CD4-positive, alpha-beta memory T cell (primary cell): ENCODE measurements at places on chromosomes 11 and 22.
A peak's percentile ranks its signal among the peaks of the same experiment; 100 is the strongest.

GRCh38 chr11:118046964-118047700 lies 29.7 kb upstream of the TMPRSS4 start:
- DNase-seq, result no peak

DNA sequence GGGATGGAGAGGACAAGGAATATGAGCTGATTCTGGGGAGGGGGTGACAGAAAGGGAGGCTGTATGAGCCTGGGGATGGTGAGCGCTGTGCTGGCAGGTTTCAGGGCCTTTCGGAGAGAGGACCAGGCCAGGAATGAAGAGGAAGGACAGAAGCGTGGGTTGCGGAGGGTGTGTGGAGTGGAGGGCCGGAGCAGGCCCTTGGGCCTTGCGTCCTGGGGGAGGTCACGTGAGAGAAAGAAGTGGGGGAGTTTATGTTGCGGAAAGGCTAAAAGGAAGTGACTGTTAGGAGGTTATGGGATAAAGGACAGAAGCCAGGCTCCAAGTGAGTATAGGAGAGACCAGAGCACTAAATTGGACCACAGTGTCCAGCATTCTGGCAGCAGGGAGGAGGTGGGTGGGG lies 17.5 kb downstream of the BCR start:
- no peak for DNase-seq

- no peak for DNase-seq
Measured at GRCh38 chr11:32511926-32512325, 71.7 kb upstream of the EIF3M start.

- no peak for DNase-seq
Measured at GRCh38 chr22:48803171-48803947, 1024.3 kb downstream of the BRD1 start.

DNA sequence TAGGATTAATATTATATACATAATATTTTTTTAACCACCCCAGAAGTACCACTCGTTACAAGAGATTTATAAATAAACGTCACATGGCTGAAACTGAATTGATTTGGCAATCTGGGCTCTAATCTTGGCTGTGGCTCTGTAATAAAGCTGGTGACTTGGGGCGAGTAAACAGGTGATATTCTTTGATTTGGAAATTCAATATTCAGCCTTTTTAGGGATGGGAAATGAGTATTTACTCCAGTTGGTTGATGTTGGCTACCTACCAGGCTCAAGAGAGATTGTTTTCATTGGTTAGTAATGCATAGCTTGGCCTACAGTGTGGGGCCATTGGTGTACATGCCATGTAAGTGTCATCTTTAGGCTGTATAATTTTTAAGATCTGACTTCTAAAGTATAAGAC lies 117.7 kb upstream of the SORL1-AS1 start:
- no peak for DNase-seq

- DNase-seq, result no peak
Measured at GRCh38 chr22:17841836-17842235, 67.6 kb upstream of the BID start.

GRCh38 chr11:41431784-41432183 lies 27.7 kb downstream of the LRRC4C start:
- no peak for DNase-seq

DNA sequence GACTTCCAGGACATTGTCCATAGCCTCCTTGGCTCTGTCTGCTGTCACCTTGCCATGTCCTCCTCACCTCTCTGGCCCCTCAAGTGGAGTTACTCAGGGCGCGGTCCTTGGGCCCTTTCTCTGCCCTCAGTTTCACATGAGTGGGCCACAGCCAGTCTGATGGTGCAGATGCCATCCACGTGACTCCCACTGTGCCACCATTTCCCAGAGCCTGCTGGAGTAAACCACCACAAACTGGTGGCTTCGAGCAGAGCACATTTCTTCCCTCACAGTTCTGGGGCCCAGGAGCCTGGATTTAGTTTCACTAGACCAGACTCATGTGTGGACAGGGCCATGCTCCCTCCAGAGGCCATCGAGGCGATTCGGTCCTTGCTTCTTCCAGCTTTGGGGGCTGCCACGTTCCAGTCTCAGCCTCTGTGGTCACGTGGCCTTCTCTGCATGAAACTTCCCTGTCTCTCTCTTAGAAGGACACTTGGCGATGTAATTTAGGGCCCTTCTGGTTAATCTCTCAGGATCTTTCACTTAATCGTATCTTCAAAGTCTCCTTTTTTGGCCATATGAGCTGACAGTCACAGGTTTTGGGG lies 14.6 kb downstream of the SMARCB1 start:
- no peak for DNase-seq

GRCh38 chr11:3840870-3841425 lies at the start of gene RHOG:
RHOG (minus strand) TSS chr11:3840959; CDS start chr11:3828138, 12,821 bp downstream.
- DNase-seq, result peak; percentile 58

DNA sequence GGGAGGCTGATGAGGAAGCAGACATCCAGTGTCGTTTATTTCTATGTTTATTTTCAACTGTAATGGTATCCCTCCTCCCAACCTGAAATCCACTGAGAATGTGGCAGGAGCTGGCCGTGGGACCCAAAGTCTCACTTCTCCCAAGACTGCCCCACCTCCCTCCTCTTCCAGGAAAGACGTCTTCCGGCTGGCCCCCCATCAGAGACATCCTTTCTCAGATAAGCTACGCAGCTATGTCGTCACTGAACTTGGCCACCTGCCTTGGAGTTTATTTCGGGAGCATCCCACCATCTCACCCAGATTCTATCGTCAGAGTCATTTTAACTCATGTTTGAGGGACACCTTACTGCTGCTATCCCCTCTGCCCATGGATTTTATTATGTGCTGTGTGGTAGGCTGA lies 13.9 kb downstream of the TMEM184B start:
- no peak for DNase-seq

DNA sequence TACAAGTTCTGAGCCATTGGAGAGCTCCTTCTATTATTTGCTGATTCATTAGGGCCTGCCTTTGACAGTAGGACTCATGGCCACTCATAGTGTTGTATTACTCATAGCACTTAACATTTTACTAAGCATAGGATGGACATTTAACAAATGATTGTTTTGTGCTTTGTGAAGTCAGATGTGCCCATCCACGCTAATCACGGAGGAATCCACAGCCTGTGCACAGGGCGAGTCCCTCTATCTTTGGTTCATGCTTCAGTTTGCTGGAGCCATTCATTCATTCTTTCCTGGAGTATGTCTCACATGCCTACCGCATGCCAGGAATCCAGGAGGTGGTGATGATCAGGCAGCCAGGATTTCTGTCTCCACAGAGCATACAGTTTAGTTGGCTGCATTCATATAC lies 254.1 kb downstream of the NTM start:
- no peak for DNase-seq

- DNase-seq, result no peak
Measured at GRCh38 chr22:25327018-25327755, 107.7 kb downstream of the CRYBB2 start.

DNA sequence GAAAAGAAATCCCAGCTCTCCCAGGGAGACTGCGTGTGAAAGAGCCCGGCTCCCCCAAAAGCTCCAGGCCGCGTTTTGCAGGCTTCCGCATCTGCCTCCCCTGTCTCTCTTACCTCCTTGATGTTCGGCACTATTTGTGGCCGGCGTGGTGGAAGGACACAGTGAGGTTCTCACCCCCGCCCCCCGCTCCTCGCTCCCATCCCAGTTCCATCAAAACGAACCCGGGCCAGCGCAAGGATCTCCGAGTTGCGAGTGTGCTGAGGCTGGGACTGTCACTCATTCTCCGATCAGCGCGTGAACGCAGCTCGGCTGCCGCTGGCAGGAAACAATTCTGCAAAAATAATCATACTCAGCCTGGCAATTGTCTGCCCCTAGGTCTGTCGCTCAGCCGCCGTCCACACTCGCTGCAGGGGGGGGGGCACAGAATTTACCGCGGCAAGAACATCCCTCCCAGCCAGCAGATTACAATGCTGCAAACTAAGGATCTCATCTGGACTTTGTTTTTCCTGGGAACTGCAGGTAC lies at the start of gene NCAM1:
TSS of gene NCAM1 (plus strand) at position 275 of the 523 bp plus-strand sequence.
- peak; percentile 2 for DNase-seq

- DNase-seq, result no peak
Measured at GRCh38 chr22:46676479-46676878, 56.3 kb downstream of the GRAMD4 start.

DNA sequence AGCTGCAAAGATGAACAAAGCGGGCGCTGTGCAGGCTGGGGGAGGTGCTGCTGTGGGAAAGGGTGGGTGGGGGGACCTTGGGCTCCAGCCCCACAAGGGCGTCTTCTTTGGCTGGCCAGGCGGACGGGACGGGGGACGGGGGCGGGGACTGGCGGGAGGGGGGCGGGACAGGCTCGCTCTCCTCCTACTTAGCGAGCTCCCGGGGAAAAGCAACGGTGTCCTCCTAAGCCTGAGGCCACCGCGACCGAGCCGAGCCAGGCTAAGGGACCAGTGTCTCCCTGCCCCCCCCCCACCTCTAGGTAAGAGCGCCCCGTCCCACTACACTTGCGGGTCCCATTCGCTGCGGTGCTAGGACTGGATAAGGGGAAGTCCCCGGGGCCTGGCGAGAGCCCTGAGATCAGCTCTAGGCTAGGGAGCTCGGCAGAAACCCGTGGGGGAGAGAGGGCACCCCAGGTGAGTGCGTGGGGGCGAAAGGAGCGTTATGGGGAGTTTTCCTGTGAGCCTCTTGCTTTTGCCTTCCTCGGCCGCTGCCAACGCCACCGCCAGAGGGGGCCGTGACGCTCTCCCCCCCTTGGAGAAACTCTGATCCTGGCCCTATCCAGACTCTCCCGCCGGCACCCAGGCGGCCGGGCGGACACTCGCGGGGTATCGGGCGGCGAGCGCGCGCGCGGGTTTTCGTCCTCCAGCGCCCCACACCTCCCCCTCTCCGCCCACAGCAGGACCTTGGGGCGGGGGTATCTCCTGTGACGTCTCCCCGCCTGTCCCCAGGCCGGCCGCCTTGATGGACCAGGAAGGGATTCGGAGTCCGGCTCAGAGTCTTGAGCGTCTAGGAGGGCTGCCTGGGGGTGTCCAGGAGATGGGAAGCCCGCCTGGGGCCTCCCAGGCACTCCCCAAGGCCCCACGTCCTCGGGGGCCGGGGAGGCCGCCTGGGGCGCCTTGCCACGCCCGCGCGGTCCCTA lies at the start of gene PHLDB1:
TSS of gene PHLDB1 (plus strand) at position 215 of the 959 bp plus-strand sequence. CDS start 6,222 bp downstream, outside the sequence.
- peak; percentile 46 for DNase-seq

GRCh38 chr11:111845276-111846028 lies 25.9 kb downstream of the ALG9 start:
- DNase-seq, result no peak

DNA sequence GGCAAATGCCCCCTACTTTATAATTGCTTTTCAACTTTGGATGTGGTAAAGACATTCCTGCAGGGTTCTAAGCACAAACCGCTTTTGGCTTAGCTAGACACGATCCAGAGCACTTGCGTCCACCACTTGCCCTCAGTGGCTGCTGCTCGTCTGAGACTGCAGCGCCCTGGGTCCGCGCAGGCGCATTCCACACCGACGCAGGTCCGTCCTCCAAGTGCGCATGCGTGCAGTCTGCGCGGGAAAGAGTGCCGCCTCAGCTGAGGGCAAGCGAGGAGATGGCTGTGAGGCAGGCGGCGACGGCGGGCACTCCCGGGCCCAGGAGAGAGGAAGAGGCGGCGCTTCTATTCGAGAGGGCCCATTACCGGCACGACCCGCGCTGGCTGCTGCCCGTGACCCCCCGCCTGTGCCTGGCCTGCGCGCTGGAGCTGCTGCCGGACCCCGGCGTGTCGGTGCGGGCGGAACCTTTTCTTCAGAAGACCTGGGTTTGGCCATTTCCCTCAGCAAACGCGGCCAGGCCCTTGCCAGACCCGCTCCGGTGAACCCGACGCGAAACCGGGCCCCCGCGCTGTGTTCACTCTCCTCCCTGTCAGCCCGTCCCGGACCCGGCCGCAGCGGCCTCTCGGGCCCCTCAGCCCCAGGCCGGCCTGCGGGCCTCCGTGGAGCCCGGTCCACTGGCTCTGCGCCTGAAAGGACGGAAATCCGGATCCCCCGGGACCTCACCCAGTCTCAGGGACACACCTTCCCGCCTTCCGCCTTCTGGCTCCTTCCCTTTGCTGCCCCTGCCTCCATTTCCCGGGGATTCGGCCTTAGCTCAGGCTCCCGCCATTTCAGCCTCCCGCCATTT lies at the start of gene MEI1:
TSS of gene MEI1 (plus strand) at position 240 of the 844 bp plus-strand sequence. CDS start at position 276, 36 bp downstream.
- DNase-seq, result peak; percentile 89

DNA sequence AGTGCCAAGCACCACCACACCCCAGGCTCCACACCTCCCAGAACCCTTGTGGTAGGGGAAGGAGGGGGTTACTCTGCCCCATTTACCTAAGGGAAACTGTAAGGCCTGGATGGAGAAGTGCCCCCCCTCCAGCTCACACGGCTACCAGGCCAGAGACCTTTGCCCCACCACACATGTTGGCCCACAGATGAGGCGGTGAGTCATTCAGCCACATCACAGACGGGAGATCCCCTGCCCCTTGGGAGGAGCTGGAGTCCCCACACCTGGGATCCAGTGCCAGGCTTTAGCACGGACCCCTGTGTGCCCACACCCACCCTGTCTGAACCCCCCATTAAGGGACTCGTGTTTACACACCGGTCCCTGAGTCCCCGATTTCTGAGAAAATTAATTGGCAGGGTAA lies 24.9 kb downstream of the CDKN1C start:
- no peak for DNase-seq

GRCh38 chr11:94518300-94518699 lies 6.0 kb downstream of the C11orf97 start:
- DNase-seq, result no peak

GRCh38 chr11:90747057-90747456 lies 524.2 kb upstream of the CHORDC1 start:
- DNase-seq, result no peak

DNA sequence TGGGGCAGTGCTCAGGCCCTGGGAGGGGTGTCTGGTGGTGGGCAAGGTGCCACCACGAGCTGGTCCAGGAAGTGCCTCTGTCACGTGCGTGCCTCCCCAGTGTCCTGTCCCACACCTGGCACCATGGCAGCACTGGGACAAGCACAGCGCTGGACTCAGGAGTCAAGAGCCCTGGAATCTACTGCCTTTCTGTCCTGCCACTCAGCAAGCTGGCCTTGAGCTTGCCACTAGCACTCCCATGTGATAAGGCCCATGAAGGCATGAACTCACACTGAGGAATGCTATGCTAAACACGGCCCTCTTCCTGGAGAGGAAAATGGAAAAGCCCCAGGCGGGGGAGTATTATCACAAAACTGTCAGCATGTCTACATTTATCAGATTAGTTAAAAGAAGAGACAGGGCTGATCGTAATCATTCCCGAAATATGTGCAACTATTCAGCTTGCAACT lies 50.7 kb upstream of the SLC35C1 start:
- DNase-seq, result no peak

GRCh38 chr22:37208401-37209139 lies 3.7 kb downstream of the SSTR3 start:
- no peak for DNase-seq

- DNase-seq, result no peak
Measured at GRCh38 chr11:119875841-119876600, 147.0 kb upstream of the NECTIN1 start.

DNA sequence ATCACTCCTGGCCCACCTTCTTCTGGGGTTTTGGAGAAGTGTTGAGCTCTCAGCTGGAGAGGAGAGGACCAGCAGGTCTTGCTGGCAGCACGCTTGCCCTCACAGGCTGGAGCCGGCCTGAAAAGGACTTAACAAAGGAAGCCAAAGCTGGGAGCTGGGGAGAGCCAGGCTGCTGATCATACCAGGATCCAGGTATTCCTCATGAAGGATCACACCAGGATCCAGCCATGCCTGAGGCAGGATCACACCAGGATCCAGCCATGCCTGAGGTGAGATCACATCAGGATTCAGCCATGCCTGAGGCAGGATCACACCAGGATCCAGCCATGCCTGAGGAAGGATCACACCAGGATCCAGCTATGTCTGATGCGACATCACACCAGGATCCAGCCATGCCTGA lies 17.0 kb downstream of the MRGPRD start:
- DNase-seq, result no peak

- DNase-seq, result no peak
Measured at GRCh38 chr22:43275545-43276317, 67.4 kb downstream of the SCUBE1 start.
